Thymus (tissue), 14 donors: ENCODE measurements at places on chromosomes 1 and 21.

DNA sequence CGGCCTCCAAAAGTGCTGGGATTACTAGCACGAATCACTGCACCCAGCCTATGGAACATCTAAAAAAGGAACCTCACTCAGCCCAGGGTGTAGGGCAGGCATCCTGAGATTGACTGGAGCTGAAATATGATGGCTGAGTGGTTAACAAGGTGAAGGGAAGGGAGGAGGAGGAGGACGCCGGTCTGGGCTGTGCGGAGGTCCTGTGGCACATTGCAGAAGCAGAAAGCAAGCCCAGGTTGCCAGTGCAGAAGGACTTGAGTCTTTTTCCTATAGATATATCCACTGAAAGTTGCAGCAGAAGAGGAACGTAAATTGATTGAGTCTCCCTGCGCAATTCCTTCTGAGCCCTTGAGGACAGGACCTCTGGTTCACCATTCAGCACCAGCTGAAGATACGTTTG is 1.5 kb upstream of the KIF17 start:
- DNase-seq: no peak

DNA sequence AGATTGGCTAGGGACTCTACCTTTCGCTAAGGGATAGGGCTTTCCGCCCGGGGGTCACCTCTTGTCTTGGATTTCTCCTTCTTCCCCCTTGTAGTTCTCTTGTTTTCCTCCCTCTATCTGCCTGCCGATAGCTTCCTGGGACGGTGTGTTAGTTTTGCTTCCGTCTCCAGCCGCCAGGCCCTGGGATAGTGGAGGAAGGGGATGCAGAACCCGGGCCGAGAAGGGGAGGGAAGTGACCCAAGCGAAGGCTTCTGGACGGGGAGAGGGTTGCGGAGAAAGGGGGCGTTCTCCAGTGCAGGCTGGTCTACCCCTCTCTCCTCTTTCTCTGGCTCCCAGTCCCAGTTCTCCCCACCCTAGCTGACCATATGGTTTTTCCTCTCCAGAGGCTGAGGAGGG is 871 bp downstream of the TUFT1 start:
- DNase-seq: no peak

DNA sequence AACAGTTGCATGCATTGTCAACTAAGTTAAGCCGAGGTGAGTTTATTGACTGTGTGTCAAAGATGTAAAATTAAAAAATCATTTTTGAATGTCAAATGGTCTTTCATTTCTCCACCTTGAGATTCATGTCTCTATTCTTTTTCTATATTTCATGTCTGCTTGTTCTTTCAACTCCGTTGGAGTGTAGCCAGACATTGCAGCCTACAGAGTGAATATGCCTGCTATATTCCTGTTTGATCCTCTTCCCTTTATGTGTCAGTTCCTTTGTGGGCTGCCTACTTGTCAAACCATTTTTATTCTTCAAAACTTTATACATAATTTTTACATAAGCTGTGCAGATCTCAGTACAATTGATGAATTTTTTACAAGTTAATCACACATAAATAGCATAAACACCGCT is 1325.8 kb upstream of the PRMT6 start:
- DNase-seq: no peak

DNA sequence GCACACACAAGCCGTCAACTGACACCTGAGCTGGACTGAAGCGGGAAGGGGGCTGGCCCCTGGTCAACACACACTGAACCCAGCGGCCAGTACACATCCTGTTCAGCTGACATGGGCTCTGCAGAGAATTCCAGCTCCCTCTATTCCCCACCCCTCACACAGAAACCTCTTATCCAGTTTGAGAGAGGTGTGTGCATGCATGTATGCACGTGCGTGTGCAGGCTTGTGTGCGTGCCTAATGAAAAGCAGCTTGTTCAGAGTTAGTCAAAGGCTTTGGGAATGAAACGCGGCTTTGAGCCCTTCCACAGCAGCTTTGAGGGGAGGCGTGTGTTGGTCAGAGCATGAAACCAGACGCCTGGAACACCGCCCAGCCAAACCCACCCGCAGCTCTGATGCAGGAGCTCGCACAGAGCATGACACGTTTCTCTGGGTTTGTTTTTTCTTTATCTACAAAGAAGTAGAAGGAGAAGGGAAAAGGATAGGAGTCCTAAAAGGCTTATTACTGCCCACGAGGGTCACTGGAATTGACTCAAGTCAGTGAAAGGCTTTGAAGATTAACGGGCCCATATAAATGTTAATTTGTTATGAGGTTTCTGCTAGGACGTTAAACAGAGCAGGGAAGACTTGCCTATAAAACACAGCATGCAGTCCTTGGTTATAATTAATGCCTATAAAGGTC is 184.2 kb downstream of the ETS2 start:
- DNase-seq: no peak

GRCh38 chr1:205345761-205346160 is 11.0 kb downstream of the KLHDC8A start:
- DNase-seq: no peak

DNA sequence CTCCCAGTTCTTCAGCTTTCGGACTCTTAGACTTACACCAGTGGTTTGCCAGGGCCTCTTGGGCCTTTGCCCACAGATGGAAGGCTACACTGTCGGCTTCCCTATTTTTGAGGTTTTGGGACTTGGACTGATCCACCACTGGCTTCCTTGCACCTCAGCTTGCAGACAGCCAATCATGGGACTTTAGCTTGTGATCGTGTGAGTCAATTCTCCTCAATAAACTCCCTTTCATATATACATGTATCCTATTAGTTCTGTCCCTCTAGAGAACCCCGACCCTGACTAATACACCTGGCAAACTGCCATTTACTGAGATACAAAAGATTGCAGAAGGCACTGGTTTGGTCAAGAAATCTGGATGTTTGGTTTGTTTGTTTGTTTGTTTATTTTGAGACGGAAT is 6.4 kb upstream of the RAB4A start:
- DNase-seq: no peak

DNA sequence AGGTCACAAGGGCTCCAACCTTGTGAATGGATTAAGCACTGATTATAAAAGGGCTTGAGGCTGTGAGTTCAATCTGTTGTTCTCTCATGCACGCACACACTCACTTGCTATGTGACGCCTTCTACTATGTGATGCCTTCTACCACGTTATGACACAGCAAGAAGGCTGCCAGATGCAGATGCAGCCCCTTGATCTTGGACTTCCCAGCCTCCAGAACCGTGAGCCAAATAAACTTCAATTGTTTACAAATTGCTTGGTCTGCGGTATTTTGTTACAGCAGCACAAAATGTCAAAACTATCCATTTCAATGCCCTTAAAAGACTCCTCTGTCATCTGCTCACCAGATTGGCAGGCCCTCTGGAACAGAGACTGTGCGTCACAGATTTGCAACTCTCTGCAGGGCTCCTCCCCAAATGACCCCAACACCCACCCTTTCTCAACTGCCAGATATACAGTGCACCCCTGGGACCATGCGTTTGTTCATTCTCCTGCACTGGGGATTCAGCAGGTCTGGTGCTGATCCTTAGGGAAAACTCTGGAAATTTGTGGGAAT is 47.8 kb upstream of the KANK4 start:
- no peak for DNase-seq

- no peak for DNase-seq
Measured at GRCh38 chr1:59666106-59666505, 148.6 kb upstream of the HOOK1 start.

DNA sequence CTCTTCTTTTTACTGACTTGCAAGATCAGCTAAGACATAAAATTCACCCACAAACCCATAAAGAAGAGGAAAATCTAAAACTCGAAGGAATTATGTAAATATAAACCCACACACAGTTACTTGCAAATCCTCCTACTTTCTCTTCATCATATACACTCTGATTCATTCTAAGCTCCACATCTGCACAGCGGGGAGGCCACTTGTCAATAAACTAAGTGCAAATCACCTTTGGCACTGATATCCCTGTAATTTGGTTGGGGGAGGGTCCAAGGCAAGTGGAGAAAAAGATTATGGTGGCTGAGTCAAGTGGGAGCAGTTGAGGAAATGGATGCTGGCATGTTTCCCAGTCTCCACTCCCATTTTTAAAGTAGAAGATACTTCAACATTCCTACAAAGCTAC is 596.5 kb downstream of the MATN1 start:
- DNase-seq: no peak

DNA sequence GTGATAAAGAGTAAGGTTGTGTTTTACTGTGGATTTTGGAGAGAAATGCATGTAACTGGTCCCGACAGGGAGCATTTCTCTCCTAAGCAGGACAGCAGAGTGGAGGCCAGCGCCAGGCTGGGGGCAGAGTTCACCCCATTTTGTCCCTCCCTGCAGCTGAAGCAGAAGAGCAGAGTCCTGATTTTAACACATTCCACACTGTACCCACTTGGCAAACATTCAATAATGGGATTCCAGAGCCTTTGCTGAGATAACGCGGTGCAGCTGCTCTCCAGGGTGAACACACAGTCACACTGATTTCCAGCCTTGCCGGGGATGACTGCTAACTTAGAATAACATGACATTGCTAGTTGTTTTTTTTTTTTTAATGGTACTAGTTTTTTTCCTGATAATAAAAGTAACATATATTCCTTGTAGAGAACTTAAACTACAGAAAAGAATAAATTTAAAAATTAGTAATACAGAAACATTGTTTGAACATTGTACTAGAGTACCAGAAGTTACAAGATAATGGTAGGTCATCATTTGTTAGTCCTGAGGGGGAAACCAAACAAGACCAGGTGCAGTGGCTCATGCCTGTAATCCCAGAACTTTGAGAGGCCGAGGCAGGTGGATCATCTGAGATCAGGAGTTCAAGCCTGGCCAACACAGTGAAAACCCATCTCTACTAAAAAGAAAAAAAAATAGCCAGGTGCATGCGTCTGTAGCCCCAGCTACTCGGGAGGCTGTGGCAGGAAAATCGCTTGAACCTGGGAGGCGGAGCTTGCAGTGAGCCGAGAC is 77.2 kb downstream of the SCCPDH start:
- no peak for DNase-seq
